Activated CD4-positive, CD25-positive, alpha-beta regulatory T cell treated with anti-CD3 and anti-CD28 coated beads, Interleukin-2, amount 50 U/mL, for 16 hours (primary cell): ENCODE measurements at places on chromosomes 4 and X.

DNA sequence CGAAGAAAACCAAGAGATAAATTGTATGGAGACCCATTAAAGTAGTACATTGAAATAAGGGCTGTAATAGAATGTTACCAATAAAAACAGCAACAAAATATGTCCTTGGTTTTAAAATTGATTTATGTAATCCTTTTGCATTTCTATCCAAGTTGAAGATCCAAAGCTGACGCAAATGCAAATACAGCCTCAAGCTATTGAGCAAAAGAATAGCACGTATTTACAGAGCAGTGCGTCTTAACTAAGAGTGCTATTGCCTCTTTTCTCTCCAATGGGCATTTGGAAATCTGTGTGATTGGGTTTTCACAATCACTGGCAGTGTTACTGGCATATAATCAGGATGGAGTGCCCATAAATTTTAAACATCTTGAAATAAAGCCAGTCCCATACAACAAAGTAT, 417.4 kb downstream of the TLL1 start:
- no peak for DNase-seq

GRCh38 chr4:145536044-145536443, 54.4 kb downstream of the SMAD1 start:
- DNase-seq: no peak

- no peak for DNase-seq
Measured at GRCh38 chr4:42628740-42629139, 28.2 kb downstream of the ATP8A1 start.

DNA sequence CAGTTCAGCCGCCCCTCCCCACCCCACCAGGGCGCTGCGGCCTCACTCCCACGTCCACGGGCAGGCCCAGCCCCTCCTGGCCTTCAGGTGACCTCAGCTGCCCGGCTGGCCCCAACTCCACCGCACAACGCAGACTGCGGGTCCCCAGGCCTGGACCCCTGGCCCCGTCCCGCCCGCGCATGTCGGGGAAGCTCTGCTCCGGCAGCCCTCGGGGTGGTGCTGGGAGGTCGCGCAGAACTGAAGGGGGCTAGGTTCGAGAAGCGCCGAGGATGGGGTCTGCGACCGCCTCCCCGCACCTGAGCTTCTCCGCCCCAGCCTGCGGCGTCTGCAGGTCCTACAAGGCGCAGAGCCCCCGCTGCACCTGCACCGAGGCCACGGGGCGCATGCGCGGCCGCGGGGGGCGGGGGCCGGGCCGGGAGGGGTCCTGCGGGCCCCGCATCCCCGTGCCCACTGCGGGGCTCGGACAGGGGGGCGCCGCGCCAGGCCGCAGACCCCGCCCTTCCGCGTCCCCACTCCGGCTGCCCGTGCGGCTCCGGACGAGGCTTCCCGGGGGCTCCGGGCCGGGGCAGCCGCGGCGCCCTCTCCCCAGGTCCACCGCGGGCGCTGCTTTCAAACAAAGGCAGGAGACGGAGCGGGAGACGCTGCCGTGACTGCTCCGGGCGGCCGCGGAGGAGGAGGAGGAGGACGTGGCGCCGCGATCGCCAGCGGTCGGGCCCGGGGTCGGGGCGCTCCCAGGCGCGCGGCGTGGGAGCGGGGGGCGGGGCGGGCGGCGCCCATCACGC, 672 bp upstream of the NAT8L start:
- no peak for DNase-seq

- DNase-seq: no peak
Measured at GRCh38 chrX:35711281-35711680, 86.9 kb upstream of the MAGEB16 start.

GRCh38 chr4:15847746-15848145, 69.6 kb downstream of the CD38 start:
- DNase-seq: no peak

- DNase-seq: no peak
Measured at GRCh38 chrX:13190051-13190450, 129.8 kb downstream of the ATXN3L start.
